ENCODE measurements at places on chromosomes 13 and 19.

- DNase-seq = no peak
These were observed 122.7 kb downstream of the CYSLTR2 start for GRCh38 chr13:48776401-48776800.

GRCh38 chr13:74039667-74040066 lies 94.5 kb downstream of the KLF12 start:
- no peak for DNase-seq

DNA sequence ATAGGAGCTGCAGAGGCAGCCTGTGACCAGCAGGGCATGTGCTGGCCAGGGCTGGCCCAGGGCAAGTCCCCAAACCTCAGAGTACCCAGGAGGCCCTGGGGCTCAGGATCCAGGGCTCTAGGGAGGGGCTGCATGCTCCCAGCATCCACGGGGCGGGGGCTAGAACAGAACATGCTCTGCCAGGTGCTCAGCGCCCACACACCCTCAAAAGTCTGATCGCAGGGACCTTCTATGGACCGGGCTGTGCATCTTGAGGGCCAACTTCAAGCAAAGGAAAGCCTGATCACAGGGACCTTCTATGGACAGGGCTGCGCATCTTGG lies 33.5 kb downstream of the ELL start:
- DNase-seq = no peak

DNA sequence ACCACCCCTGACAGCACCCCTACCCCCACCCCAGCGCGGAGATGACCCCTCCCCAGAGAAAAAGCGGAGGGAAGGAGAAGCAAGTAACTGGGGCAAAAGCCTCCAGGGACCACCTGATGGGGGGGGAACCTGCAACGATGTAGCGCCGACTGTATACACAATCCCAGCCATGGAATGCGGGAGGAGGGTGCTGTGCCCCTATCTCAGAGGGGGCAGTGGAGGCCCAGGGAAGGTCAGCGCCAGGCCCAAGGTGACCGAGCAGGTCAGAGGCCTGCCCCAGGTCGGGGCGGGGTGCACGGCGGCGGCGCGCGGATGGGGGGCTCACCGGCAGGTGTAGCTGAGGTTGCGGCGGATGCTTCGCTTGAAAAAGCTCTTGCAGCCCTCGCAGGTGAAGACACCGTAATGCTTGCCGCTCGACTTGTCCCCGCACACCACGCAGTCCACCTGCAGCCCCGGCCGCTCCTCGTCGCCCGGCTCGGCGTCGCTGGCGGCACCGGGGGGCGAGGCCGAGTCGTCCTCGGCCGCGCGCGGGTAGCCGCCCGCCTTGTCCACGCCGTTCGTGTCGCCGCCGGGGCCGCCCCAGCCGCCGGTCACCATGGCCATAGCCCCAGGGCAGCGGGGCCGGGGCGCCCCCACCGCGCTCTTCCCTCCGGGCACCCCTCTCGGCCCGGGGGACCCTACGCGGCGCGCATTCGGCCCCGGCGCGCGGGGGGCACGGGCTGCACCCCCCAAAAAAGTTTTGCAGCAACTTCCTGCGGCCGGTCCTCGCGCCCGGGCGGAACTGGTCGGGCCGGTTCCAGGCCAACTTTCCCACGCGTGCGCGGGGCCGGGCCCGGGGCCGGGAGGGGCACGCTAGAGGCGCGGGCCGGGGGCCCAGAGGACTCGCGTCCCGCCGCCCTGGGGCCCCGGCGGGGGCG lies 843 bp downstream of the NR2F6 start:
- no peak for DNase-seq

DNA sequence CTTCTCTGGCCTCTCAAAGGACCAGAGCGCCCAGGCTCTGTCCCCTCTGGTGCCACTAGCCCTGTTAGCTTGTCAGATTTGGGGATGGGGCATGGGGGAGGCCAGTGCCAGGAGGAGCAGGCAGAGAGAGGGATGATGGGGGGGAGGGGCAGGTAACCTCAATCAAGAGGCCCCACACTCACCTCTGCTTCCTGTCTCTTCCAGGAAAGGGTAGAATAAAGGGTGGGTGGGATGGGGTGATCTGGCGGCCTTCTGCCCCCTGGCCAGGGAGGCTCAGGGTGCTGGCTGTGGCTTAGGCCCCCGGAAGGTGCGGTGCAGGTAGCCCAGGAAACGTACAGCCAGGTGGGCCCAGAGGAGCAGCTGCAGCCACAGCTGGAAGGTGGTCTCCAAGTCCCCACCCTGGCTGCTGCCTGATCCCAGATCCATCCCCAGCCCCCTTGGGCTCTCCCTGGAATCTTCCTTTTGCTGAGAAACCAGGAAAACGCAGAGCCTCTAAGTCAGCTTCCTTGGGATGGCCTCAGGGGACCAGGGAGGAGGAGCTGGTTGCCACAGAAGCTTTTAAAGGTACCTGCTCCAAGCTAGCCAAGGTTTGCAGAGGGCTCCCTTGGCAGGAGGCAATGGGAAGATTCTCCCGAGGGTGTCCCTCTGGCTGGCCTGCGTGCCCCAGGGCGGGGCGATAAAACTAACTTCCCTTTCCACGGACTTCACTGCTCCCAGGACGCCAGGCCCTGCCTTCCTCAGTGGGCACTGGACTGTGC lies 5.3 kb downstream of the PRKACA start:
- no peak for DNase-seq

- DNase-seq = peak; percentile 52
These were observed 311.2 kb downstream of the FOXO1 start for GRCh38 chr13:40355126-40355724.

- DNase-seq = no peak
These were observed 643.5 kb downstream of the UQCRFS1 start for GRCh38 chr19:28569132-28570131.

DNA sequence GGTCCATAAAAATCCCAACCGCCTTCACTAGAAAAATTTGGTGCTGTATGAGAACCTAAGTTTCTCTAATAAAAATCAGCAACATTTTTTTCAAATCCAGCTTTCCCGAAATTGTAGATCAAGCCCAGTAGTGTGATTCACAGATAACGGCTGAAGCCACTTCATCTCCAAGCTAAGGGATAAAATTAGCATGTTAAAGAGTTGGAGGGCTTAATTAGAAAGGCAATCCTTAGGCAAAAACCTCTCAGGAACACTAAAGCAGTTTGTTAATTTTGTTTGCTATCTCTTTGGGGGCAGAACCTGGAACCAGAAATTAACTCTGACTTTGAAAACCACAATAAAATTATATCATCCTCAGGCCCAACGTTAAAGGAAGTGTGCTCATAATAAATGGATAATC lies 820.2 kb downstream of the GPC5 start:
- no peak for DNase-seq

DNA sequence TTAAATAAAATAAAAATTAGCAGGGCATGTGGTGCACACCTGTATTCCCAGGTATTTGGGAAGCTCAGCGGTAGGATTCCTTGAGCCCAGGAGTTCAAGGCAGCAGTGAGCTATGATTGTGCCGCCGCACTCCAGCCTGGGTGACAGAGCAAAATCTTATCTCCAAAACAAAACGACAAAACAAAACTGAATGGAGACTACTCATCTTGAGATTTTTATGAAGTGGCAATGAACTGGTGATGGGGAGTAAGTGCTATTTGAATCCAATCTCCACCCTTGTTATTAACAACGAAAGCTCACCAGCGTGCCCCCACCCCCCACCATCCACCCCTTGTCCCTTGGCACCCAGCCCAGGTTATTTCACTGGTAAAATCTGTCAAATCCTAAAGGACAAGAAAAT lies 45.2 kb upstream of the URI1 start:
- DNase-seq = no peak

DNA sequence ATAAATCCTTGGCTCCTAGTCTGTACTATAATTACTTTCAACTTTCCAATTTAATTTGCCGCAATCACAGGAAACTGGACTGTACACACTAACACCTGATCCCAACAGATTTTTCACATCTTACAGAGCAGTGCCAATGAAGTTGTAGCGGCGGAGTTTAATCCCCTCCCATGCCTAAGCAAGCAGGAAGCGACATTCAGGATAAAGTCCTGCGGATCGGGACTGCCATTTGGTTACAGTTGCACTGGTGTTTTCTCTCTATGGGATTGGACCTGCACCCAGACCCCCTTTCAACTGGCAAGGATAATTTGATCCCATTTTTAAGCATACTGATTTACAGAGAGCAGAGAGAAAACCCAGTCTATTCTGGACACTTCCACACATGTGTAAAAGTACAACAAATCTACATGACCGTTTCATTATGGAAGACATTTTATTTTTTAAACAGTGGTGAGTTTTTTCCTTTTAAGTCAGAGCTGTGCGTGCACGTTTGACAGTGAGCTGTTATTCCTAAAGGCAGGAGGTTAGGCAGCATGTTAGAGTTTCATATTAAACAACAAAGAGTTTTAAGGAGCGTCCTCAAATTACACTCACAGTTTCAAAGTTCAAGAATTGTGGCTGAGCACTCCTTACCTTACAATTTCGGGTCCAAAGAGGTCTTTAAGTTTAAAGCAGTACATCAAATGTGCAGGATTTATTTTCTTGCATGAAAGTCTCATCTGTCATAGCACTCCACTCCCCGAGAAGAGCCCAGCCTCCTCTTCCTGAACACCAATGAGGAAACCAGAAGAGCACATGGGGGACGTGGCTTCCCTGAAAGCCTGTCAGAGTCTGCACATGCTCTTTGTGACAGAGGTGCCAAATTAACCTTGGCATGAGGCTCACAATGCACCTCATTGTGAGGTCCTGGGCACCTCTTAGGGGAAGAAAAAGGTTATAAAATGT lies 141.6 kb upstream of the RFC3 start:
- peak; percentile 46 for DNase-seq

DNA sequence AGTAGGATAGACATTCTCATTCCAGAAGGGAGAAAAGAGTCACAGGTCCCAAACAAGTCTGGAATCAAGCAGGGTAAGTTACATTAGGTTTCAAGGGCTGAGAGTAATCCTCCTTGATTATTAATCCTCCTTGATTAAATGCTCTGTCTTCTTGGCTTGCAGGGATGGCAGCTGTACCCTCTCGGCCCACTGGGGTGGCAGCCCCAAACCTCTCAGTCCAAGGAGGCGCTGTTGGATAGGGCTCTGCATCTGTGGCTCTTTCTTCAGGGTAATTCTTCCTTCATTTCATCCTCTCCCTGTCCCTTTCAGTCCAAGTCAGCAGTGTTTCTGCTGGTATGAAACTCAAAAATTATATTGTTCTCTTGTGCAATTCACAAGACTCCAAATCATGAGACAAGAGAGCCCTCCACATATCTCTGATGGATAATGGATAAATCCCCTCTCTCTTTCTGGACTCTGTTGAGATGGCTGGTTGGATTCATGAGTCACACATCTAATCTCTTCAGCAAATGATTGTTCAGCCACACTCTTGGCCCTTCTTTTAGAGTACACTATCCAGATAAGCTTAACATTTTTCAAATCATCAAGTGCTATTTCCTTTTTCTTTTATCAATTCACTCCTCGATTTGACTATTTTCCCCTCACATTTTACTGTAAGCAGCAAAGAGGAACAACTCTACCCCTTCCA lies 323.7 kb upstream of the HTR2A start:
- DNase-seq = no peak

DNA sequence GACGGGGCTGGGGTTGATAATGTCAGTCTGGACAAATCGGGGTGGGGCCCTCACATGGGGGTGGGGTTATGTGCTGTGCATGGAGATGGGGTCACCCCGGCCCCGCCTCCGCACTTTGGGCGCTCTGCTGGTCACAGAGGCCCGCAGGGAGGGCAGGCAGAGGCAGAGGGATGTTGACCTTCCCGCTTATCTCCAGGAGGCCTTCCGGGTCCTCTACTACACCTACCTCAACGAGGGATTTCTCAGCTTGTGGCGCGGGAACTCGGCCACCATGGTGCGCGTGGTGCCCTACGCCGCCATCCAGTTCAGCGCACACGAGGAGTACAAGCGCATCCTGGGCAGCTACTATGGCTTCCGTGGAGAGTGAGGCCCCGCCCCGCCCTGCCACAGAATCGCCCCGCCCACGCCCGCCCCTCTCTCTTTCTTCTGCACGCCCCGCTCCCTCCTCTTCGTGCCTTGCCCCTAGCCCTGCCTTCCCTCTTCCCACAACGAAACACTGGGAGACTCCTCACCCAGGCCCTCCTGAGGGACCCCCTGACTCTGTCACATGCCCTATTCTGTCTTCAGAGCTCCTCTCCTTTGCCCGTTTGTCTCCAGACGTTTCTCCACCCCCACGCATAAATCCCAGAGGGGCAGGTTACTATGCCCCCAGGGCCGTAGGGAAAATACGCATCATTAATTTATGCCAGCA lies 32.8 kb downstream of the TMEM161A start:
- no peak for DNase-seq

GRCh38 chr13:41299316-41300094 lies 11.6 kb upstream of the NAA16 start:
- DNase-seq = no peak

GRCh38 chr13:87712012-87712411 lies 40.8 kb downstream of the SLITRK5 start:
- DNase-seq = no peak

- DNase-seq = no peak
These were observed 7.5 kb downstream of the RINL start for GRCh38 chr19:38870612-38871011.

DNA sequence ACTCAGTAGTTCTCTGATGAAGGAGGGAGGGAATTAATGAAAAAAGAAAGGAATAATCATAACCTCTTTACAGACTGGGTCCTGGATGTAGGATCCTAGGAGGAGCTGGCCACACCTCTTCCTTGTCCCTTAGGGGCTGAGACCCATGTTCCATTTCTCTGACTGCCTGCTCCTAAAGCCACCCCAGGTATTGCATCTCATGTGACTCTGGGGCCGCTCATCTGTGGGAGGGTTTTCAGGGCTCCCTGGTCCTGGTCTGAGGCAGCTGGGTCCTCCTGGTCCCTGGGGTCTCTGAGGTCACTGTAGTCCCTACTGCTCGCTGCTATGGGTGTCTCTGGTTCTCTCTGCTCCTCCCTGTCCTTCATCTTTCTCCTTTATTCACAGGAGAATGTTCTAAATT lies 2.9 kb downstream of the CEACAM21 start:
- DNase-seq = no peak

DNA sequence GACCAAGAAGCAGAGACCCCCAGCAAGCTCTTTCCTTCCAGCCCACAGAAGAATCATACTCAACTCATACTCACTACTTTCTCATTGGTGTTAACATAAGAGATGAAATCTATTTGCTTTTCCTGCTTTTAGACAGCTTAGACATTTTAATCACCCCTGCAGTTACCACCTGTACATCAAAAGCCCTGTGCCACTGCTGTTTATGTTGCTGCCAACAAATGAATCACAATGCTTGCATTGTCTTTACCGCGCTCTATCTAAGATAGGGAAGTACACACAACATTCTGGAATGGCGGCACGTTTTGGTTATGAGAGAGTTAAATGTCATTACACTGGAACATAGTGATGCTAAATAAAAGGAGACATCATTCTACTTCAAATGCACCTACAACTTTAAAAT lies 95.1 kb downstream of the ABCC4 start:
- DNase-seq = no peak

- no peak for DNase-seq
These were observed 9.9 kb upstream of the RCBTB2 start for GRCh38 chr13:48542581-48543341.

- DNase-seq = no peak
These were observed 158.4 kb downstream of the MYO16 start for GRCh38 chr13:108787700-108788414.

GRCh38 chr13:36357692-36358091 lies 11.5 kb upstream of the SPART start:
- no peak for DNase-seq

GRCh38 chr13:87302931-87303330 lies 368.2 kb upstream of the SLITRK5 start:
- no peak for DNase-seq

- DNase-seq = no peak
These were observed 84.4 kb downstream of the FAM216B start for GRCh38 chr13:42865768-42866102.

- no peak for DNase-seq
These were observed 28.4 kb downstream of the NFIX start for GRCh38 chr19:13023656-13024055.

GRCh38 chr13:75960538-75960994 lies 324.4 kb downstream of the LMO7 start:
- no peak for DNase-seq

Measured in activated naive CD4-positive, alpha-beta T cell treated with anti-CD3 and anti-CD28 coated beads for 36 hours (primary cell).